ENCODE measurements at places on chromosomes 6 and 20.

DNA sequence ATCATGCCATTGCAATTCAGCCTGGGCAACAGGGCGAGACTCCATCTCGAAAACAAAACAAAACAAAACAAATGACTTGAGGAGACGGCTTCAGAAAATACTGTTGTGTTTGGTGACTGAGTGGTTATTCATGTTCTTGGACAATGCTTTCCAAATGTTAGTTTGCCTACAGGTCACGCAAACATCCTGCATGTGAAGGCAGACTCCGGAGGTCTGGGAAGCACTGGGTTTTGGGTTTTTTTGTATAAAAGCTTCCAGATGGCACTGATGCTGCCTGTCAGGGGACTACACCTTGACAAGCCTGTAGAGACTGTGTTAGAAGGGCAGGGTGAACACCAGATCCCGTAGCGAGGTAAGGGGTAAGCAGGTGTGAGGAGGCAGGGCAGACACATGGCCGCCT lies 81.7 kb downstream of the THBS2 start:
- no peak for DNase-seq

GRCh38 chr6:160926281-160927276 lies 65.0 kb upstream of the MAP3K4 start:
- DNase-seq, result no peak

- DNase-seq, result no peak
These were observed 91.0 kb upstream of the ESR1 start for GRCh38 chr6:151716526-151716932.

DNA sequence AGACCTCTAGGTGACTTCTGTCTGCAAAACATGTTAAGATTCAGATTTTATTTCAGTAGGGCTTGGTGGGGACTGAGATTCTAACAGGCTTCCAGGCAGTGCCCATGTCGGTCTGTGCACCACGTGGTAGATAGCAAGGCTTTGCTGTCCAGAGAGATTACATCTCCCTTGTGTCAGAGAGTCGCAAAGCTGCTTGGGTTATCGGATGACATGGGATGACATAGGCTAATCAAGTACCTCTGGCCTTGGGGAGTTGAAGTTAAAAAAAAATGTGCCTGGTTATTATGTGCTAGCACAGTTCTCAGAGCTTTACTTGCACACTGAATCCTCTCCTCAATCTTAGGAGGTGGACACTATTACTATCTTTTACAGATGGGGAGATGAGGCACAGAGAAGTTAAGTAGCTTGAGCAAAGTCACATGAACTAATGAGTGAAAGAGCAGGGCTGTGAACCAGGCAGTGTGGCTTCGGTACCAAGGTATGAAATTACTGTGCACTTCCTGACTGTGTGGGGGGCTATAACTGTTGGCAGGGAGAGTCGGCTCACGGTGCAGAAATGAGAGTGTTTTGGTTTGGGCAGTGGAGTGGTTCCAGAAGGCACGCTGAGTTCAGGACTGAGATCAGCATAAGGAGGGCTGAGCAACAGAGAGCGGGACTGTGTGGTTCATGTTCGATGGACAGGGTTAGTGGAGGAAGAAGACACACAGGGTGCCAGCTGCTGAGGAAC lies 41.1 kb downstream of the FARS2 start:
- DNase-seq, result no peak

DNA sequence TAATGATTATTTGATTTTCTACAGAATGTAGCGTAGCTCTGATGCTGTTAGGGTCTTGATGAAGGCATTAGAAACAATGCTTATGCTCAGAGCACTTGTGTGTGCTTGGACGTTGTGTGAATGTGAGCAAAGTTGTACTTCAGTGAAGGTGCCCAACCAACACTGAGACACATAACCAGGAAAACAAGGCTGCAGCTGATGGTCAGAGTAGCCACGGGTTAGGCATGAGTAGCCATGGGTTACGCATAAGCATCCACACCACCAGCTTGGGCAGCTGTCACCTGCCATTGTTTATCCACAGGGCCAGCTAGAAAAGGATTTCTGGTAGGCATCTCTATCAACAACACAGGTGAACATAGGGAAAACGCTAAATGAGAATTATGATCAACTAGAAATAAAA lies 326.6 kb downstream of the NRN1 start:
- no peak for DNase-seq

DNA sequence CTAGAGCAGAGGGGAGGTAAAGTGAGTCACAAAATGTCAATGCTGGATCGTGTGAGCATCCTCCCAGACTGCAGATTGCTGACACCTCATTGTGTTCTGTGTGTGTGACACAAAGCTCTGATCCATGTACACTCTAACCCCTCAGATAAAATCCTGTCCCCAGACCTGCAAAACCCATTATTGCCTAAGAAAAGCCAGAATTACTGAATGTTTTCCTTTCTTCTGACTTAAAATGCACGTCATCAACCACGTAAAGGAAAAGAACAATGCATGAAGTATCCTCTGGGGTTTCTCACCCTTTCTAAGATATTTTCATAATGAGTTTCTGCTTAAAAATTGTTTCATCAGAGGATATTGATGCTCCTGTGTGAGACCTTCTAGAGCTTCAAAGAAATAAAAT lies 218.0 kb upstream of the PREP start:
- DNase-seq, result no peak

DNA sequence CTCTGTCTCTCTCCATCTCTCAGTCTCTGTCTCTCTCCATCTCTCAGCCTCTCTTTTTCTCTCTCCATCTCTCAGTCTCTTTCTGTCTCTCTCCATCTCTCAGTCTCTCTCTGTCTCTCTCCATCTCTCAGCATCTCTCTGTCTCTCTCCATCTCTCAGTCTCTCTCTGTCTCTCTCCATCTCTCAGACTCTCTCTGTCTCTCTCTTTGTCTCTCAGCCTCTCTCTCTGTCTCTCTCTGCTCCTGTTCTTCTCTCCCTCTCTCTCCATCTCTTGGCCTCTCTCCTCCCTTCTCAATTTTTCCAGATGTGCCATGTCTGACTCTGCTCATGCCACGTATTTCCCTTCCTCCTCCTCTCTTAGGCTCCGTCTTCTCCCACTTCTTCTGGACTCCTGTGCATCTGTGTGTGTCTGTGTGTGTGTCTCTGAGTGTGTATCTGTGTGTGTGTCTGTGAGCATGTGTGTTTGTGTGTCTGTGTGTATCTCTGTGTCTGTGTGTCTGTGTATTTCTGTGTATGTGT lies 72.7 kb downstream of the SRC start:
- DNase-seq, result no peak

GRCh38 chr6:131510094-131510493 lies 62.9 kb upstream of the ARG1 start:
- no peak for DNase-seq

- DNase-seq, result no peak
These were observed 173.7 kb upstream of the ZNF217 start for GRCh38 chr20:53767206-53767930.

DNA sequence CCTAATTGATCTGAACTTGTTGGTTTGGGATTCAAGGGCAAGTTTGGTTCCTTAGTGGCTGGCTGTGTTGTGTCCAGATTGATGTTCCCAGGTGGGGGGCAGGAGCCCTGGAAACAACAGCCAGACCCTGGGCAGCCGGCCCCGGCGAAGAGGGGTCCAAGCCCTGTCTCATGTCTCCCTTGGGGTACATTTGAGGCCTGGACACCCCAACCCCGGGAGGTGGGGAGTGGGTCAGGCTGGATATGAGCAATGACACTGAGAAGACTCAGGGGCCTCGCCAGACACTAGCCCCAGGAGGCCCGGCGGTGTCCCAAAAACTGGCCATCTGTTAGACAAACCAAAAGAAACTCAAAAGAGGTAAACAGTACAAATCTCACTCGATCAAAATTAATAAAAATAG lies 79.6 kb downstream of the YTHDF1 start:
- DNase-seq, result no peak

DNA sequence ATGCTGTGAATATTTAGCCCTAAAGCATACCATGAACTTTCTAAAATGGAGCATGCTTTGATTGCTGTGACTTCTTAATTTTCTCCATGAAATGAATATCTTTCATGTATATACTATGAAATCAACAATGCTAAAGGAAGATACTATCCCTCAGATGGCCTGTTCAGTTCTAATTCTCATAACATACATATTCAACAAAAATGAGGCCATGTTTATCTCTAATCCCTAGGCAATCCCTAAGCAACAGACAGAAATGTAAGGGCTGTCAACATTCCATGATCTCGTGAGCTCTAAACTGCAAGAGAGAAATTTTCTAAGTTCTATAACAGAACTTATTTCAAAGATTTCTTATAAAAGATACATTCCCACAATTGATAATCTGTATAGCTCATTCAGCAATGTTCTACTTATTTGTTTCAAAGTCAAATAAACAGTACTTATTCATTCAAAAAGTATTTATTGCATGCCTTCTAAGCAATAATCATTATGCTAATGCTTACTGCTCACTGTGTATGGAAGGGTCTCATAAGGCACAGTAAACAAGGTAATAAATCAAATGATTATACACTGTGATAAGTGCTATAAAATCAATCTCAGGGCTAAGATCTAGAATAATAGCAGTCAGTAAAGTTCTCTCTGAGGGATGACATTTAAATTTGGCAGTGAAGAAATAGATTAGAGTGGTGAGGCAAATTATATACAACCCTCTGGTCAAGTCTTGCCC lies 492.9 kb downstream of the PHF3 start:
- no peak for DNase-seq

- no peak for DNase-seq
These were observed 32.6 kb downstream of the SERINC1 start for GRCh38 chr6:122438975-122439374.

GRCh38 chr6:77814119-77814518 lies 161.3 kb downstream of the MEI4 start:
- DNase-seq, result no peak

- DNase-seq, result no peak
These were observed 2.3 kb upstream of the TOMM34 start for GRCh38 chr20:44962483-44962882.

GRCh38 chr20:33030076-33030475 lies 1.4 kb upstream of the BPIFB6 start:
- DNase-seq, result no peak

DNA sequence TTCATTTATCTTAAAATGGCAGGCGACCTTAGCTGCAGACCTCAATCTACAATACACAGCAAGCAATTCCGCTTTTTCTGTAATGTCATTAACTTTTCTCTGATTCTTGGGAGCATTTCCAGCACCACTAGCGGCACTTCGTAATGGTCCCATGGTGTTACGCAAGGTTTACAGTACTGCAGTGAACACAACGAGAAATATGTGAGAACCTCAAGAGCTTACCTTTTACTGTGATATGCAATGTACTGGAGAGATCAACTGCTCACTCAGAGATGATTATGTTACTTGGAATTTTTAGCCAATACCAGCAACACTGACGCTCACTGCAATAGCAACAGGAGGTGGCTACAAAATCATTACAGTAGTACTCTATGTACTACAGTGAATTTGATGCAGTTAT lies 2.8 kb upstream of the CEP43 start:
- DNase-seq, result no peak

DNA sequence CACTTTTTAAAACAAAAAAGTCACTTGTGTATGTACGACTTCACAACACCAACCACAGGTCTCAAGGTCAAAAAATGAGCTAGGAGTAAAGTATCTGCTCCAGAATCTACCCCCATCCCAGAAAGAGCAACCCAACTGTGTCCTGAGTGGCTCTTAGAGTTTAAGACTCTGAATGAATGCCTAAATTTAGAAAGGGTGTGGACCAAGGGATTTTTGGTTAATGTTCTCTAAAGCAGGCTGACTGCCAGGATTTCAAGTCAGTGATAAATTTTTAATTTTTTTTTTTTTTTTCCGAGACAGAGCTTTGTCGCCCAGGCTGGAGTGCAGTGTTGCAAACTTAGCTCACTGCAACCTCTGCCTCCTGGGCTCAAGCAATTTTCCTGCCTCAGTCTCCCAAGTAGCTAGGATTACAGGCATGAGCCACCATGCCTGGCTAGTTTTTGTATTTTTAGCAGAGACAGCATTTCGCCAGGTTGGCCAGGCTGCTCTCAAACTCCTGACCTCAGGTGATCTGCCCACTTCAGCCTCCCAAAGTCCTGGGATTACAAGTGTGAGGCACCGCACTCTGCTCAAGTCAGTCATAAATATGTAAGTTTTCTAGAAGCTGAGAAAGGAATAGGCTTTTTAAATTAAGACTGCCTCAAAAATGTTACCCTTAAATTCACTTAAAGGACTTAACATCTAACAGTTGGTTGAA lies 20.2 kb downstream of the STAU1 start:
- no peak for DNase-seq

- no peak for DNase-seq
These were observed 11.3 kb upstream of the ADGB start for GRCh38 chr6:146587459-146587858.

Data from NCI-H1436 treated with DMSO at 0.1 percent for 48 hours (cell line).